Stimulated activated CD8-positive, alpha-beta memory T cell treated with anti-CD3 and anti-CD28 coated beads, Interleukin-4, amount 100 ng/mL, for 48 hours (primary cell): ENCODE measurements at places on chromosomes 11 and 22.

GRCh38 chr11:16750417-16750816 lies 12.0 kb downstream of the C11orf58 start:
- no peak for DNase-seq

GRCh38 chr22:30121960-30122359 lies 41.7 kb downstream of the HORMAD2 start:
- DNase-seq, result no peak

DNA sequence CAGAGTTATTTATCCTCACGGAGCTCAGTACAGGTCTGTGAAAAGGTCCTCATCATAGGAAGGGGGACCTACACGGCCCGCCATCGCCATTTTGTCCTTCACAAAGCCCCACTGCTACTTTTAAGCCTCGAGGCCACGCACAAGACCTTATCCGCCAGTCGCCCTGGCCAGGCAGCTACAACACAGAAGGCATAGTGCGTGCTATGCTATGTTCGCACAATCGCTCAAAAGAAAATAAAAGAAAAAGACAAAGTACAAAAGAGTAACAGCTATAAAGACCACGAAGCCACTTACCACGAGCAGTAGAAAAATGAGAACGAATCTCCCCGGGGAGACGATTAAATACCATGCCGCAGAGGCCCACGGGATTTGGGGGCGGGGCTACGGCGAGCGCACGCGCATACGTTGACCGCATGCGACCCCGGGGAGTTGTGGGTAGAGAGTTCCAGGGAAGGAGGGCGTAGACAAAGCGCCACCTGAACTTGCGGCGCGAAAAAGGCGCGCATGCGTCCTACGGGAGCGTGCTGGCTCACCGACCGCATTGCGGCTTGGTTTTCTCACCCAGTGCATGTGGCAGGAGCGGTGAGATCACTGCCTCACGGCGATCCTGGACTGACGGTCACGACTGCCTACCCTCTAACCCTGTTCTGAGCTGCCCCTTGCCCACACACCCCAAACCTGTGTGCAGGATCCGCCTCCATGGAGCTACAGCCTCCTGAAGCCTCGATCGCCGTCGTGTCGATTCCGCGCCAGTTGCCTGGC lies 16.4 kb upstream of the WDR74 start:
- peak; percentile 99 for DNase-seq

GRCh38 chr11:130633466-130633865 lies 185.0 kb downstream of the ADAMTS15 start:
- no peak for DNase-seq

GRCh38 chr11:81787584-81788049 lies 946.0 kb downstream of the FAM181B start:
- no peak for DNase-seq

DNA sequence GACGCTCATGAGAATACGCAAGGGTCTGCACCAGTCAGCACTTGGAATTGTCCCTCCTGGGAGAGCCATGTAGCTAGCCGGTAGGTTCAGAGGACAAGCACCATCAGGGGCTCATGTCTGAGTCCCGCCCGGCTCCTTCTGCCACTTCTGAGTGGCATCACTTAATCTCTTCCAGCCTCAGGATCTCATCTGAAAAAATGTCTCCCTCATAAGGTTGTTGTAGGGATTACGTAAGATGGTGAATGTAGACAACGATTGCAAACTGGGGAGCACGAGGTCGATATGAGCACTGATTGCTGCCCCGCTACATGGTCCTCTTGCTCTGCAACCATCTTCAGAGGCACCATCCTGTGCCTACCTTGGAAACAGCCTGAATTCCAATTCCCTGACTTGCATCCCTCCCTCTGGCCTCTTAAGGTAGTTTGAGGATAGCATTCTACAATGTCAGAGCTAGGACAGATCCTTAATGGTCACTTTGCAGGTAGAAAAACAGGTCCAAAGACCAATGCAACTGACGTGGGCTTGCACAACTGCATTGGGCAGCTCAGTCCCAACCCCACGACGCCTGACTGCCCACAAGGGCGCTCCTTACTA lies 115.8 kb upstream of the TMEM45B start:
- no peak for DNase-seq

GRCh38 chr22:31932863-31933262 lies 11.5 kb upstream of the YWHAH start:
- no peak for DNase-seq

GRCh38 chr22:24482575-24482974 lies 12.6 kb upstream of the UPB1 start:
- DNase-seq, result no peak

- no peak for DNase-seq
These were observed 831 bp upstream of the TMEM135 start for GRCh38 chr11:87036756-87037449.

GRCh38 chr11:133726542-133726941 lies 118.8 kb downstream of the SPATA19 start:
- DNase-seq, result no peak

DNA sequence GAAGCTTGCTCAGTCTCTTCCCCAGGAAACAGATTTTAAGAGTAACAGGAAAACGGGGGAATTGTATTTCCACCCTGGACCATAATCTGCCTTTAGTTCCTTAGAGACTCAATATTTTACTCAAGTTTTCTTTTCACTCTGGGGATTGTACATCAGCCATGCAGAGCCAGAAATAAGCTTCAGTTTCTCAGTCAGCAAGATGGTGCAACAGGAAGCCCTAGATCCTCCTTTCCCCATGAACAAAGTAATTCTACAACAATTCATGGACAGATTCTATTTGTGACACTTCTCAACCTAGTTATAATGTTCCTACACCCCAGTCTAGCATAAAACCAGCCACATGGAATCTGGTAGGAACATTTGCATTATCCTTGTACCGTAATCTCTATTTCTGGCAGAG lies 24.7 kb downstream of the OR8B2 start:
- DNase-seq, result no peak

DNA sequence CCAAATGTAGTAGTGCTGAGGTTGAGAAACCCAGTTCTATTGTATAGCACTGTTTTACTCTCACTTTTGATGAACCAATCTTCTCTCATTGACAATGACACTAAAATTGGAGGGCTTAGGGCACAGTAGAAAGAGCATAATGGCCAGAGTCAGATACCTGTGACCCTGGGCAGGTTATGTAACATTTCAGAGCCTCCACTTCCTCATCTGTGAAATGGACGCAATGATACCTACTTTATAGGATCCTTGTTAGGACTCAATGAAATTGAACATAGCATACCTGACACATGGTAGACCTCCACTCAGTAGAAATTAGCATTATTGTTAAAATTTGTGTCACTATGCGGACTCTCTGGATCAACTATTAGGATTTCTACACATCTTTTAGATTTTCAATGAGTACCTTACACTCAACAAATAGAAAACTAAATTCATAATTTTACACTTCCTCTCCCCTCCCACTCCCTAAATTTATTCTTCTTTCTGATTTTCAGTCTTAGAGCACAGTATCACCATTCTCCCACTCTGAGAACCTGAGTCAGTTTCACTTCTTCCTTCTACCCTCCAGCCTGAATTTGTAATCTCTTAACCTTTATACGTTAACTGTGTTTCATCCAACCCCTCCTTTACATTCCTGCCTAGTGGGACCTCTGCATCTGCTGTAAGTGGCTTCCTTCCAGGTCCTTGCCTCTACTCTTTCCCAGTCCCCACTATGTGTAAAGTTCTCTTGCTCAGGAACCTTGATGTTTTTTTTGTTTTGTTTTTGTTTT lies 78.3 kb downstream of the MICAL2 start:
- DNase-seq, result peak; percentile 28

DNA sequence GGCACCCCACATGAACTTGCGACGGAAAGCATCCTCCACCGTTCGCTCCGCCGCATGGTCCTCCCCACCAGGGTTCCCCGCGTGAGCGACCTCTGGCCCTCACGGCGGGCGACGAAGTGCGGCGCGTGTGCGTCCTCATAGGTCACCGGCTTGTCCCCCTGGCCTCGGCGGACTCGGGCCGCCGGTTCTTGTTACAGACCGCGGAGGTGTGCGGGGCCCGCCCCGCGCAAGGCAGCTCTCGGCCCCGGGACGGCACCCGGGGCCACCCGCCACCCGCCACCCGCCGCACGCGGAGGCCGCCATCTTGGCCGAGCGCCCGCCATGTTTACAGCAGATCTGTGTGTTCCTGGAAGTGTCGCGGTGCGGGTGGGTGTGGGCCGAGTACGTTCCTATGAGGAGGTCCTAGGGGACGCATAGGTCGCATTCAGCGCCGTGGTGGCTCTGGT lies 3.5 kb upstream of the IFITM2 start:
- DNase-seq, result no peak

- DNase-seq, result no peak
These were observed 207.6 kb downstream of the CWF19L2 start for GRCh38 chr11:107250017-107250416.

GRCh38 chr11:11476971-11477645 lies 124.1 kb upstream of the CSNK2A3 start:
- DNase-seq, result no peak

GRCh38 chr22:42364604-42365110 lies 67.5 kb downstream of the NFAM1 start:
- no peak for DNase-seq

GRCh38 chr11:69817265-69818230 lies 1.7 kb downstream of the FGF3 start:
- DNase-seq, result no peak

DNA sequence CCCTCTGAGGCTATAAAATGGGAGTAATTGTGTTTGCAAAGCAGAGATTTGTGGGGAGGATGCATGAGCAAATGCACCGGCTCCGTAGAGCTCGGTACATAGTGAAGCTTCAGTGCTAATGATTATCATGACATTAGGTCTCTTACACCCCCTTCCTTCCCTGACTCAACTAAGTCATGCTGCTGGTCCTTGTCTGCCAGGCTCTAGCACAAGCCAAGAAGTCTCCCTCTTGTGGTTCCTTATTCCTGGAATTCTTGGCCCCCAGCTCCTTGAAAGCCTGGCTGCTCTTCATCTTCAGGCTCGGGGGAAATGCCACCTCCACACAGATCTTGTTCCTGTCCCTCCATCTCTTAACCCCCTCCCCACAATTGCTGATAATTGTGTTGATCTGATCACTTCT lies 45.7 kb upstream of the SYT13 start:
- no peak for DNase-seq

- DNase-seq, result no peak
These were observed 135.3 kb downstream of the PKNOX2 start for GRCh38 chr11:125299821-125300220.

DNA sequence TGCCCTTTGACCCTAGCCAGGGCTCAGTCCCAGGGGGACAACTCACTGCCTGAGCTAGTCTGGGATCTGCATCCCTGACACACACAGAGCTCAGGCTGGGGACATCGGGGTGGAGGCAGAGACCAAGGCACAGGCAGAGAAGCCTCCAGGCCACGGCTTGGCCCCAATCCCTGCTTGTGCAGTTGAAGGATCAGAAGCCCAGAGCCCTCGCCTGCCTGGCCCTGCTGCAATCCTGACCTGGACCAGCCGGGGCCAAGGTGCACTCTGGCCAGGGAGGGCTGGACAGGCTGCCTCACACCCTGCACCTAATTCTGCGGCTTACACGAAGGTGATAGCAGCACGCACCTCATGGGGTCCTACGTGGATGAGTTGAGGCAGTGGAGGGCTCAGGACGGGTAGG lies 34.6 kb downstream of the WNT7B start:
- no peak for DNase-seq

GRCh38 chr22:21633481-21633880 lies 921 bp downstream of the CCDC116 start:
- DNase-seq, result no peak

DNA sequence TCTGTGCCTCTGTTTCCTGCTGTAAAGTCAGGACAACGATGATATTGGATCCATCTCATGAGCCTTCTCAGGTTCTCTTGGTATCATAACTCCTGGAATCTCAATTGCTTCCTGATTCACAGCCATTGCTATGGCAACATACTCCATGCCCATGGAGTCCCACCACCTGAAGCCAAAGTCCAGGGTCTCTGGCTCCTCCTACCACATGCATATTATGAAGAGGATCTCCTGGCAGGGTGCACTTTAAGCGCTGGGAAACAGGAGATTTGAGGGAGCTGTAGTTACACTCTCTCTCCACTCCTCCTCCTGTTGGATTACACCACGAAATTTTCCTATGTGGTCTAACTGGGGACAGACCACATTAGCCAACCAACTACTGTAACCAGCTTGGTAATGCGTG lies 130.9 kb upstream of the SEZ6L start:
- no peak for DNase-seq

DNA sequence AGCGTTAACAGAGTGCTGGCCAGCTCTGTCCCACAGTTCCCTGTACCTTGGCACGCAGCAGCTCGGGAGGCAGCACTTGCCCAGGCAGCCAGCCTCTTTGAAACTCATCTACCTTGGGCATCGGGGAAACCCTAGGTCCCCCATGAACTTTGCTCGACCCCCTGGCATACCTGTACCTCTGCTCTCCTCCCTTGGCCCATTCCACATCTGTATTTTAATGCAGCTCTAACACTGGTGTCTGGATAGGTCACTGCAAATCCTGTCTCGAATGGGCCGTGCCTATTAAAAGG lies 304.1 kb downstream of the TBC1D22A start:
- no peak for DNase-seq

- DNase-seq, result no peak
These were observed 9.3 kb downstream of the PRCP start for GRCh38 chr11:82890936-82891335.

DNA sequence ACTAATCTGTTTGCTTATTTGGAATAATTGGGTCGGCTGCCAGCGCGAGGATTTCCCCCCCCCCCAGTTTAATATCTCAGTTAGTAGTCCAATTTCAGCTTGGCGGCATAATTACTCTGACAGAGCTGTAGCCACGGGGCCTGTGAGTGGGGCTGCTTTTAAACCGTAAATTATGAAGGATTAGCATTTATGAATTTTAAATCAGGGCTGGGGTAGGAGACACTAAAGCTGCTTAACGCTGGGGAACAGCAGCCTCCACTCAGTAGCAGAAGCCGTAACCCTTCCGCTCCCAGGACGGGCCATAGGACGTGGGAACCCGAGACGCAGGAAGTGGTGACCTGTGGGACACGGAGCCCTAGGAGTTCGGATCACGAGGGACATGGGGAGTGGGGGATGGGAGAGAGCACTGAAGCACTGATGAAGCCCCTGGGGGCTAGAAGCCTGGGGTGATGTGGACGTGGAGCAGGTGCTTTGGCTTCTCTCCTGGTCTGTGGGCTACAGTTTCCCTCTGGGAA lies 66.2 kb upstream of the LMO1 start:
- DNase-seq, result no peak

- DNase-seq, result no peak
These were observed 55.0 kb downstream of the ZNRF3 start for GRCh38 chr22:28938286-28938833.

GRCh38 chr11:20247591-20248007 lies 87.3 kb upstream of the DBX1 start:
- no peak for DNase-seq

GRCh38 chr22:30867746-30868662 lies 100.6 kb downstream of the MORC2 start:
- no peak for DNase-seq

DNA sequence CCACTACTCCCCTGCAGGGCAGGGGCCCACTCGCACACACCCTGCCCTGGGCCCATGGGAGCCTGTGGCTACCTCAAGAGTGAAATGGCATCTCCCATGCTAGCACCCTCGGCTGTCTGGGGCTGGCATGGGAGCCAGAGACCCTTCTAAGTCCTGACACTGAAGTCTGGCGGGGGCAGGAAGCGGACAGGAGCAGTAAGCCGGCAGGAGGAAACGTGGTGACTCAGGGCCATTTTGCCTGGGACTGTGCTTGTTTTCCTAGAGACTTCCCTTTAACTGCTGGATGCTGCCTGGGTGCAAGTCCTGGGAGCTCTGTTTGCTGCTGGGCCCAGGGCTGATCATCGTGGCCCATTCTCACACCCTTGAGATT lies 16.8 kb downstream of the RELT start:
- no peak for DNase-seq

GRCh38 chr11:66222358-66223149 lies 45.9 kb upstream of the RAB1B start:
- DNase-seq, result peak; percentile 94
